ENCODE measurements at places on chromosomes 7 and 10. TPM values are rescaled to one million over a fixed set of nuclear protein-coding genes. Genes with fewer than 3 reads are reported as not detected.

DNA sequence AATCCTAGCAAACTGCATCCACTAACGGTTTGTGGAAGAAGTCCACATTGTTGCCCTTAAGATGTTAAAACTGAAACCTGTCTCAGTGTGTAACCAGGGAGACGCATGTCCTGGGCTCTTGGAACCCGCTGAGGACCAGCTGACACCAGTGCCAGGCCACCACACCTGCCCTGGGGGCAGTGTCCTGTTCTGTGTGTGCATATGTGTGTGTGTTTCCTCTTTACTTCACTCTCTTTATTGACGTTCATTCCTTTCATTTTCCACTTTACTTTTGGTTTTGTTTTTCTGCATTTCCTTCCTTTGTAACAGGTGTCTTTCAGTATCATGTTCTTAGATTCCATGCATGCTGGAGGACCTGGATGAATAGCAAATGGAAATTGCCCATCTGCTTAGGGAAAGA, 83.8 kb downstream of the TEX36 start:
- H3K27ac ChIP-seq, result no peak overlapping the region
- H3K27me3 ChIP-seq, result no peaks in the 10 kb centered on the region
- H3K4me3 ChIP-seq, result no peak overlapping the region
- H3K36me3 ChIP-seq, result no peaks in the 10 kb centered on the region

- H3K4me3 ChIP-seq, result no peak overlapping the region
- no peak overlapping the region for H3K27ac ChIP-seq
- H3K4me1 ChIP-seq, result peaks cover 45% of the 10 kb centered on the region
- H3K27me3 ChIP-seq, result peaks cover 3% of the 10 kb centered on the region
Observed at GRCh38 chr10:71069909-71070666, 142.3 kb upstream of the UNC5B start.

GRCh38 chr7:4241791-4242190, 440.3 kb upstream of the FOXK1 start:
- DNase-seq, result no peak
- H3K4me1 ChIP-seq, result no peaks in the 10 kb centered on the region
- no peak overlapping the region for H3K4me3 ChIP-seq
- H3K36me3 ChIP-seq, result no peaks in the 10 kb centered on the region
- H3K27me3 ChIP-seq, result no peaks in the 10 kb centered on the region

DNA sequence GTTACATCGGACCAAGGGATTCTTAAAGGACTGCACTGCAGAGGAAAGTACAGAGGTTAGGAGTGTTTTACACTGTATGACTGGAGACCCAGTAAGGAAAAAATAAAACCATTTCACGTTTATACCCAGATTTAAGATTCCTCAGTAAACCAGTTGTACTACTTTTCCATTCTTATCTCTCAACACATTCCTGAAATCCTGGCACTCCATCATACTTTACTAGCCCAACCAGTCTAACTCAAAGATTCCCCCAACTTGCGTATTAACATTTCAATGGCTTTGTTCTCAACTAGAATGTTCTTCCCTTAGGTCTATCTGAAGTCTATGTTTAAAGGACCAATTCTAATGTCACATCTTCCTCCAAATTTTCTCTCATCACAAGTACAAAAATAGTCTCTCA, 8.0 kb downstream of the CCDC186 start:
- H3K27ac ChIP-seq, result no peak overlapping the region
- H3K4me1 ChIP-seq, result no peaks in the 10 kb centered on the region
- no peak overlapping the region for H3K4me3 ChIP-seq

DNA sequence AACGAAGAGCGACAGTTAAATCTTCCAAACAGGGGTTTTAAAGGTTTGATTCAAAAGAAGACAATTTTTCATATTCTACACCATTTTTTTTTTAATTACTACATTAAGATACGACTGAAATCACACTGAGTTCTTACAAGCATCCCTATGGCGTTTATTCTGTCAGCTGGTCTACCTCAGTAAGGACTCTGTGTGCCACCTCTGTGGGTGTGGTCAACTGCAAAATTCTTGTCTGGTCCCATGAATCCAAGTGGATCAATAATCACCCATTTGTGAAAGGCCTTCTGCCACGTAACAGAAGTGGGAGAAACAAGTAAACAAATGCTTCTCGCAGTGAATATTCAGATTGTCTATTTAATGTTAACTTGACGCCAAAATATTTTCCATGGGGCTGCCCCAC, 104.1 kb downstream of the GRB10 start:
- peaks cover 17% of the 10 kb centered on the region for H3K4me1 ChIP-seq
- H3K27ac ChIP-seq, result no peak overlapping the region
- peaks cover 6% of the 10 kb centered on the region for H3K36me3 ChIP-seq
- no peak overlapping the region for H3K4me3 ChIP-seq
- DNase-seq, result no peak

- no peak overlapping the region for H3K27ac ChIP-seq
- no peak for DNase-seq
- H3K4me3 ChIP-seq, result no peak overlapping the region
Observed at GRCh38 chr7:141864765-141865447, 23.6 kb upstream of the PRSS37 start.

GRCh38 chr7:103685646-103686045, 239.6 kb upstream of the SLC26A5 start:
- H3K27me3 ChIP-seq, result no peaks in the 10 kb centered on the region
- H3K4me3 ChIP-seq, result no peak overlapping the region
- no peak for DNase-seq

The TUBB8 gene
- total RNA-seq, result 0.09 TPM

The DYDC2 gene
- total RNA-seq, result 0.04 TPM

The SLC29A4 gene
- total RNA-seq, result 18.5 TPM

The CLEC2L gene
- total RNA-seq, result 1.3 TPM

The ALDH18A1 gene
- total RNA-seq, result 52.4 TPM

The CNPY1 gene
- total RNA-seq, result 0.18 TPM

The CFAP70 gene
- total RNA-seq, result 1.3 TPM

The NPVF gene
- total RNA-seq, result not detected

The CALML3 gene
- not detected for total RNA-seq
